AG04449 (cell line): ENCODE measurements at places on chromosomes 5 and 9.

GRCh38 chr5:87210743-87211142 lies 56.9 kb upstream of the RASA1 start:
- DNase-seq: no peak

GRCh38 chr5:148708854-148709253 lies 54.5 kb upstream of the HTR4 start:
- DNase-seq: no peak

DNA sequence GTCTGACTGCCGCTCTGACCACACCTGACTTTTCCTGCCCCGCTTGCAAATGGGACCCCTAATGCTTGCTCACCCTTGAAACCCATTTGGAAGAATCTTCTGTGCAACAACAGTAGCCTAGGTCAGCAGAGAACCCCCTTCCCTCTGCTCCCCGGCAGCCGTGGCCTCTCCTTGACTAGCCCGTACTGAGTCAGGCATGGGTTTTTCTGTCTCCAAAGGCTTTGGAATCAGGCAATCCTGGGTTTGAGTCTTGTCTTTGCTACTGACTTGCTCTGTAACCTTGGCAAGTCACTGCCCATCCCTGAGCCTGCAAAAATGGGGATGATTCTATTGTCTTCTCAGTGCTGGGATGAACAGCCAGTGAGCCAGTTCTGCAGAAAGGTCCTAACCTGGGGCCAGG lies 135.4 kb downstream of the RGS3 start:
- DNase-seq: no peak

- DNase-seq: no peak
Measured at GRCh38 chr5:115559524-115559923, 14.9 kb upstream of the FEM1C start.

GRCh38 chr5:120576588-120576987 lies 112.5 kb downstream of the PRR16 start:
- no peak for DNase-seq
